ENCODE measurements at places on chromosomes 3 and 15.

DNA sequence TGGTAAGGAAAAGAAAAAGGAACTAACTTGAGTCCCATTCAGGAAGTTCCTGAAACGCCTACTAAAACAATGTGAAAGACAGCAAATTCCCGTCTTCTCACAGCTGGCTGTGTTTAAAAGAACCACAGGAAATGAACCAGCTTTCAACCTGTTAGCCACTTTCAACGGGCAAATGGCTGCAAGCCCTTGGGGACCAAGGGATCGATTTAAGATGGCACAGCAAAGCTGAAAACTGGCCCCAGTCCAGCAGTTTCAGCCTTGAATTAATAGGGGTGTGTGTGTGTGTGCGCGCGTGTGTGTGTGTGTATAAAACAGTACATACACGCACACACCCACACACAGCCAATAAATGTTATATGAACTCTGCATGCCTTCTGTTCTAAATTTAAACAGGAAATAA, 168.7 kb upstream of the TMCO5A start:
- peak; percentile 22 for DNase-seq

GRCh38 chr3:48215466-48215865, 7.8 kb upstream of the CAMP start:
- DNase-seq, result no peak

DNA sequence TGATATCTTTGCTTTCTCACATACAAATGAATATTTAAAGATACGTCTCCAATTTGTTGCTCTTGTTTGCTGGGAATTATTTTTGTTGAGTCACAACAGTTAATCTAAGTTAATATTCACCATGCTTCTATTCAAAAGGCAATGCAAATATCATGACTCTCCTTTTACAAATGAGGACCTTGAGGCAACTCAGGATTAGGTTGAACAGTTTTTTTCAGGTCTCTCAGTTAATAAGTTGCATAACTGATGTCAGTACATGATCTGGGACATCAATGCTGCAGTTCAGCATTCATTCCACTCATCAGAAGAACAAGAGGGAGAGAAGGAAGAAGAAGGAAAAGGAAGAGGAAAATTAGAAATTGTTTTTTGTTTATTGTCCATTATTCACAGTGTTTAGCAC, 781 bp upstream of the NAALADL2 start:
- DNase-seq, result no peak

GRCh38 chr3:111802163-111802625, 56.9 kb upstream of the PHLDB2 start:
- DNase-seq, result no peak

DNA sequence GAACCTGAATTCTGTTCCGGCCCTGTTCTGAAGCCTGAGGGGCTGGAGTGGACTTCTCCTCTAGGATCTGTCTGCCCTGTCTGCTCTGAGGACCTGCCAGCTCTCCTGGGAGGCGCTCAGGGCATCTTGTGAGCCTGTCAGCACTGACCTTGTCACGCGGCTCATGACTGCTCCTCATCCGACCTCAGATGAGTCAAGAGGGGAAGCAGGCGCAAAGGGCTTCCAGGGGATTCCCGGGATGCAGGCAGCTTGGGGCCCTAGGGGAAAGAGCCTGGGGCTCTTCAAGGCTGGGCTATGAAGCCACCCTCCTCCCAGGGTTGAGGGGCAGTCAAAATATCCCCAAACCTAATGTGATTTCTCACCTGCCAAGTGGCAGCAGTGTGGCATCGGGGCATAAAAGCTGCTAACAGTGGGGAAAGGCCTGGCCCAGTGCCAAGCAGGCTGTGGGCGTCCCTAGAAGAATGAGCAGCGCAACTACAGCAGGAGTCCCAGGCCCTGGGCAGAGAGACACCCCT, 27.6 kb upstream of the ANKDD1A start:
- DNase-seq, result peak; percentile 75

DNA sequence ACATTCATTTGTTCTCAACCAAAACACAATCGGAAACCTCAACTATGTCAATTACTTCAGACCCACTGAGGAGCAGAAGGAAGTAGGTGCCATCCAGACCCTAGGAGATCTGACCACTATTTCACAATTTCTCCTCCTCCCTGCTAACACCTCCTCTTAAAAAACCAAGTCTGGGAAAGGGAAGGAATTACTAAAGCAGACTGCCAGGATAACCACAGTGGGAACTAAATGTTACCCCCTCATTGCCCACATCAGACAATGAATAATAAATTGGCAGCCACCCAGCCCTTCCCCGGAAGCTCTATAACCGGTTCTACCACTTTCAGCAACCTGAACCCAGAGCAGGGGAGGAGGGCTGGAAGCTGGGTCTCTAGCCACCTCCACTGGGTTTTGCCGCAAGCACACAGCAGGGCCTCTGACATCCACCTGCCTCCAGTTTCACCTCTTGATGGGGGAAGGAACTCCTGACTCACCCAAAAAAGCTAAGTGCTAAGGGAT, 17.6 kb downstream of the C15orf62 start:
- DNase-seq, result peak; percentile 68

DNA sequence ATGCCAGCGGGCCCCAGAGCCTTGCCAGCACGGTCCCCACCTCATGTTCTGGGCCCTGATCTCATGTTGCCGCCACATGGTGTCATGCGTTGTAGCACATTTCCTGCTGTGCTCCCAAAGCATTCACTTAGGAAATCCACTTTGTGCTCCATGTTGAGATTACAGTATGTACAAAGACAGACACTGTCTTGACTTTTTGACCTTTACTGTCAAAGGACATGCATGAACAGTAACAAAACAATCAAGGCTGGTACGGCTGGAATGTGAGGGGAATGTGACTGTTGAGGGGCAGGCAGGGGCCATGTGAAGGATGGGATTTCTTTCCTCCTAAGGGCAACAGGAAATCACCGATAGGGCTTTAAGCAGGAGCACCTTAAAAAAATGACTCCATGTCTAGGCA, 53.3 kb upstream of the RPL32 start:
- DNase-seq, result no peak

DNA sequence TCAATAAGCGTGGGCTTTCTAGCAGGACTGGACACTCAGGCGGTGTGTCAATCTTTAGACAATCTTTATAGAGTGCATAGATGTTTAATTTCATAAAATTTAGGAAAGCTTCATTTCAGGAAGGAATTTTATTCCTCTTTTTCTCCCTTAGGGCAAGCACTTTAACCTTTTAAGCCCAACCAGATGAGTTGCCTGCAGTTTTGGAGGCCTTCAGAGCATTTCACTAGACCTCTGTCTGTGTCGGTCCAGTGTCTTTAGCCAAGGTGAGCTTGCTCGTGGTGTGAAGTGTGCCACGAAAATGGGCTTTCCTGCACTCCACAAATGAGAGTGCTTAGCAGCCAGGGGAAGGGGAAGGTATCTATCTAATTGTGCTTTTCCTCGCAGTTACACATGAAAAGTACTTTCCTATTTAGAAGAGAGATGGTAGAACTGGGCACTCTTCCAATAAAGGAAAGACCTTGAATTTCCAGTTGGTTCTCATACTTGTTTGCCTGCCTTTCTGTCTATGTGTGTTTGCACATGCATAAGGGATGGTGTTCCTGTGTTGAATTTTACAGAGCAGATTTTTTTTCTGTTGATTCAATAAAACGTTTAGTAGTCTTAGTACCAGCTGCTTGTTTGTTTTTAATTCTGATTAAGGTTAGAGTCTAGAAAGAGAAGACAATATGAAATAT, 53.6 kb downstream of the FEZF2 start:
- no peak for DNase-seq

GRCh38 chr3:193051314-193051713, 133.7 kb upstream of the MB21D2 start:
- DNase-seq, result no peak

DNA sequence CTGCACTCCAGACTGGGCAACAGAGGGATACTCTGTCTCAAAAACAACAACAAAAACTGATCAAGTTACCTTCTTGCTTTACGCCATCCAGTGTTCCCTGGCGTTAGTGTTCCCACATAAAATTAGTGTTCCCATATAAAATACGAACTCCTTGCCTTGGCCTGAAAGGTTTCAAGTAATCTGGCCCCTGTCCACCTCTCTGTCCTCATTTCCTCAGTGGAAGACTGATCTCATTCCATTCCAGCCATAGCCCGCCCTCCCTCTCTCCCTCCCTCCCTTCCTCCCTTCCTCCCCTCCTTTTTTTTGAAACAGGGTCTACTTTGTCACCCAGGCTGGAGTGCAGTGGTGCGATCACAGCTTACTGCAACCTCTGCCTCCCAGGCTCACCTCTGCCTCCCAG, 2.8 kb upstream of the CAND2 start:
- no peak for DNase-seq

- no peak for DNase-seq
Measured at GRCh38 chr3:13677272-13677671, 128.3 kb downstream of the FBLN2 start.

DNA sequence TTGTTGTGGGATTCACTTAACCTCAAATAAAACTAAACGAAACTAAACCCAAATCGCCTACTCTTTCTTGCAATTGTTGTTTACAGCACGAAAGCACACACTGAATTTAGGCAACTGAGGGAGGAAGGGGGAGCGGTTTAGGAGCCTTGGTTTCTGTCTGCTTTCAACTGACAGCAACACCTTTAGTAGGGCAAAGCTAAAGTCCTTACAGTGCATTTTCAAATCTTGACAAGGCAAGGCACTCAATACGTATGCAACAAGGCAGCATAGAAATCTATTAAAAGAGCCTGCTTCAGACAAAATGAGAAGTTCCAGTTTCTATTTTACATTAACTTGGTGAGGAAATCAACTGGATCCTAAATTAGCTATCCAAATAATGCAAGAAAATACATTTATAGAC, 174.6 kb downstream of the CHST2 start:
- no peak for DNase-seq

GRCh38 chr3:60758831-60759230, 492.4 kb downstream of the FHIT start:
- no peak for DNase-seq

- no peak for DNase-seq
Measured at GRCh38 chr3:47407896-47408838, 27.3 kb downstream of the PTPN23 start.

- DNase-seq, result peak; percentile 83
Measured at GRCh38 chr15:75178171-75178937, 23.3 kb upstream of the C15orf39 start.

GRCh38 chr3:124619887-124620599, 110.2 kb upstream of the UMPS start:
- DNase-seq, result no peak

- peak; percentile 90 for DNase-seq
Measured at GRCh38 chr3:31532587-31533168, at the start of gene STT3B. Gene STT3B (plus strand): TSS chr3:31532925. CDS start chr3:31532999, 74 bp downstream.

GRCh38 chr15:31271711-31272557, 54.7 kb upstream of the KLF13 start:
- no peak for DNase-seq

DNA sequence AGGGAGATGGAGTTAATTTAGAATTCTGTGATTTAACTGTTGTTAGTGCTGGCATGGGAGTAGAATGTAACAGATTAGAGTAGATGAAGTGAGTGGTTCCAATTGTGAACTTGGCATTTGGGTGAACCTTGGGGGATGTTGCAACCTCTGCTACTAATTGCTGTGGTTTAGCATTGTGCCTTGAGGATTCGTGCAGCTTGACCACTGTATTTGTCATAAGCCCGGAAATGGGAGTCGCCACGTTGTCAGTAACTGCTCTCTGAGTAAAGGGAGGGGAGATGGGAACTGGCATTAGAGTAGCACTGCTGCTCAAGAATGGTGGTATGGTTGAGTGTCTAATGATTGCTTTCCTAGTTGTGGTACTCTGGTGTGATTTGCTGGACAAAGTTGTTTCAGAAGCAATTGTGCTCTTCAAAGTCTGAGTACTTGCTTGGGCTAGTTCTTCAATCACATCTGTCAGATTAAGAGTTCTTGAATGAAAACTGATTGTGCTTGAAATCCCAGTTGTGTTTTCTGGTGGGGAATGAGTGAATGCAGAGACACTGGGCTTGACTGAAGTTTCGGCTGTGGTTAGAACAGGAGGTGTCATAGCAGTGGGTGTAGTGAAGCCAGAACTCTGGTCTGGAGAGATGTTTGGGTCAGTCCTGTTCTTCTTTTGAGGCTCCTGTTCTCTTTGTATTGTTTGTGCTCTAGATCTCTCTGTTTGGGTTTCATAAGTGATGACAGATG, 15.4 kb downstream of the IGSF10 start:
- peak; percentile 13 for DNase-seq

DNA sequence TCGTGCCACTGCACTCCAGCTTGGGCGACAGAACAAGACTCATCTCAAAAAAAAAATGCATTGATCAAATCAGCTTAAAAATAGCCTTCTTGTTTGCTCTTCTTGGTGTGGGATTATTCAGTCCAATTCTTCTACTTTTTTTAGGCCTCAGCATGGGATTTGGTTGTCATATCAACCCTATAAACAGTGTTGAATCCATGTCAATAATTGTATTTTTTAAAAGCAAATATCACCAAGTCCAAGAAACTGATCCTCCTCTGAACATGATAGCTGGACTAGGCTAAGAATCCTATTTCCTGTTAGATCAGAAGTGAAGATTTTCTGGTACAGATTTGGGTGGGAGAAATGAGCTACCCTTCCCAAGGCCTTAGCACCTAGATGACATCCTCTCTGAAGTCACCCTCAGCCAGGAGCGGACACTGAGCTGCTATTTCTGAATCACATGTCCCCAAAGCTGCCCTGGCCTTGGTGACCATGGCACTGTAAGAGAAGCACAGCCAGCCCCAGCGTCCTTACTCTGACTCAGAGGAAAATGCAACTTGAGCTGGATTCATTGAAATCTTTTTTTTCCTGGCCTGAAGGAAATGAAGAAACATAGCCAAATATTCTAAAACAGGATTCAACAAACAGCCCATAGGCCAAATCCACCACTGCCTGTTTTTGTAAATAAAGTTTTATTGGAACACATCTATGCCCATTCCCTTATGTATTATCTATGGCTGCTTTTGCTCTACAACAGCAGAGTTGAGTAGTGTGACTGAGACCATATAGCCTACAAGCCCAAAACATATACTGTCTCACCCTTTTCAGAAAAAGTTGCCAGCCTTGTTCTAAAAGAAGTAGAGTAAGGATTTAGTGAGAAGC, 215.9 kb upstream of the CTDSPL start:
- DNase-seq, result no peak

DNA sequence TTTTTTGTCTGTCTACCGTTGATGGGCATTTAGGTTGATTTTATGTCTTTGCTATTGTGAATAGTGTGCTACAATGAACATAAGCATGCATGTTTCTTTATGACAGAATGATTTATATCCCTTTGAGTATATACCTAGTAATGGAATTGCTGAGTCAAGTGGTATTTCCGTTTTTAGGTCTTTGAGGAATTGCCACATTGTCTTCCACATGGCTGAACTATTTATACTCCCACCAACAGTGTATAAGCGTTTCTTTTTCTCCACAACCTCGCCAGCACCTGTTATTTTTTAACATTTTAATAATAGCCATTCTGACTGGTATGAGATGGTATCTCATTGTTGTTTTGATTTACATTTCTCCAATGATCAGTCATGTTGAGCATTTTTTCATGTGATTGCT, 89.6 kb upstream of the GALNT15 start:
- DNase-seq, result no peak

DNA sequence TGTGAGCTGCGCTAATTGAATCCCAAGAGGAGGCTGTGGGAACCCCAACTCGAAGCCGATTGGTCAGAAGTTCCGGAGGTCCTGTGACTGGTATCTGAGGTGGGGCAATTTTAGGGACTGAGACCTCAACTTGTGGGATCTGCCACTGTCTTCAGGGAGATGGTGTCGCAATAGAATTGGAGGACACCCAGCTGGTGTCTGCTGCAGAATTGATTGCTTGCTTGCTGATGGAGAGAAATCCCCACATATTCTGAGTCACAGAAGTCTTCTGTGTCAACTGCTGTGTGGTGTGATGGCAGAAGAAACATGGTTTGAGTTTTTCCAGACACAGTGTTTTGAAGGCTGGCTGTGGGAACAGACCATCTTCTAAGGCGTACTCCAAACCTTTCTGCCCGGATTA, 99.7 kb upstream of the PLXNA1 start:
- no peak for DNase-seq
